Epithelial cell of proximal tubule (primary cell): ENCODE measurements at places on chromosomes 11 and 22.

- no peak for DNase-seq
Observed at GRCh38 chr11:120013325-120014250, 124.3 kb downstream of the TRIM29 start.

DNA sequence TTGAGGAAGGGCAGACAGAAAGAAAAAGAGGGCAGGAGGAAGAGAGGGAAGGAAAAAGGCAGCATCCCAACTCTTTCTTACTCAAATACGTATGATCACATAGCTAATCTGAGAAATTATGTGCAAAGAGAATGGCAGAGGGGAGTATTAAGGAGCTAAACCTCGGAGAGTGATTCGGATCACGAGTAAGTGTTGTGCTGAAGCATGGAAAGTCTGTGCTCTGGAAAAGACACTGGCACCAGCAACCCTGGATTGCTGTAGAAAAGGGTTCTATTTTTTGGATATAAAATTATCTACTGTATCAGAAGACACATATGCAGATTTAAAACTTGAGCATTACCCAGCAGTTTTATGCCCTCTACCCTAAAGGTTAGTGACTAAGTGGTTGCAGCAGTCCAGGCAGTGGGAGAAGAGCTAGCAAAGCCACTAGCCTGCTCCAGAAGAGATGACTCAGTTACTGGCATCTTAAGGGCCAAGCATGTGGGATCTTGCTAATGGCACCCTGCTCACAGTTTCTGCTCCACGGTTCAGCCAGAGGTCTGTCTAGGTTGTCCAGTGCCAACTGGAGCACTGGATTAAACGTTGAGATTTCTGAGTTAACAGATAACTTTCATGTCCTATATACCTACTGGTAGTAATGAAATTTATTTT lies 151.7 kb downstream of the SWAP70 start:
- DNase-seq, result peak; percentile 59

GRCh38 chr22:17199003-17199731 lies 20.1 kb downstream of the ADA2 start:
- DNase-seq, result no peak

GRCh38 chr11:450809-451451 lies 851 bp downstream of the PTDSS2 start:
- no peak for DNase-seq

GRCh38 chr11:69088676-69089146 lies 40.0 kb downstream of the TPCN2 start:
- DNase-seq, result no peak
